HepG2 (cell line): ENCODE measurements at places on chromosomes 3 and 15. TPM values are rescaled to one million over a fixed set of nuclear protein-coding genes. Genes with fewer than 3 reads are reported as not detected.
A peak's percentile ranks its signal among the peaks of the same experiment; 100 is the strongest.

The ABCF3 gene
- 32.7 and 38.8 TPM in 2 replicates for total RNA-seq

DNA sequence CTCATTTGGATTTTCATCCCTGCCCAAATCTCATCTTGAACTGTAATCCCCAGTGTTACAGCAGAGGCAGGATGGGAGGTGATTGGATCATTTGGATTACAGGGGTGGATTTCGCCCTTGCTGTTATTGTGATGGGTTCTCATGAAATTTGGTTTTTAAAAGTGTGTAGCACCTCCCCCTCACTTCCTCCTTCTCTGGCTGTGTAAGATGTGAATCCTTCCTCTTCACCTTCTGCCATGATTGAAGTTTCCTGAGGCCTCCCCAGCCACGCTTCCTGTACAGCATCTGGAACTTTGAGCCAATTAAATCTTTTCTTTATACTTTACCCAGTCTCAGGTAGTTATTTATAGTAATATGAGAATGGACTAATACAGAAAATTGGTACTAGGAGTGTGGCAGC, 316.8 kb downstream of the PLCL2 start:
- no peak for DNase-seq
- no peak overlapping the region for H3K4me3 ChIP-seq
- no peaks in the 10 kb centered on the region for H3K27me3 ChIP-seq
- no peak overlapping the region for H3K27ac ChIP-seq

The MLF1 gene
- total RNA-seq = 1.0 and 1.9 TPM in 2 replicates

DNA sequence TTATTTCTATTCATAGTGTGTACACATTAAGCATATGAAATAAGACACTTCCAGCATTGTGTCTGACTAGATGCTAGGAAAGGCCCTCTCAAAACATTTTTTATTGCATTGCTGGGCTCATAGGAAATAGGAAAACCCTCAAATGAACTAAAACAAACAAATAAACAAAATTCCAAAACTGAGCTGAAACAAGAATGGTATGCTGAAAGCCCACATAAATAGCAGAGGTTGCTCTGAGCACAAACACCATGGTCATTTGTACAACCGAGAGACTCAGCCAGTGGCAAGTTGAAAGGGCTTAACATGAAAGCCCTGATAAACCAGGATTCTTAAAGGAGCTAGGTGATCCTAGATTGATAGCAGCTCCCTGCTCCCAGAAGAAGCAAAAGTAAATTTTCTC, 310.0 kb upstream of the WNT5A start:
- H3K27ac ChIP-seq = no peak overlapping the region
- no peak for DNase-seq
- no peak overlapping the region for H3K4me3 ChIP-seq
- no peaks in the 10 kb centered on the region for H3K4me1 ChIP-seq
- no peaks in the 10 kb centered on the region for H3K36me3 ChIP-seq

DNA sequence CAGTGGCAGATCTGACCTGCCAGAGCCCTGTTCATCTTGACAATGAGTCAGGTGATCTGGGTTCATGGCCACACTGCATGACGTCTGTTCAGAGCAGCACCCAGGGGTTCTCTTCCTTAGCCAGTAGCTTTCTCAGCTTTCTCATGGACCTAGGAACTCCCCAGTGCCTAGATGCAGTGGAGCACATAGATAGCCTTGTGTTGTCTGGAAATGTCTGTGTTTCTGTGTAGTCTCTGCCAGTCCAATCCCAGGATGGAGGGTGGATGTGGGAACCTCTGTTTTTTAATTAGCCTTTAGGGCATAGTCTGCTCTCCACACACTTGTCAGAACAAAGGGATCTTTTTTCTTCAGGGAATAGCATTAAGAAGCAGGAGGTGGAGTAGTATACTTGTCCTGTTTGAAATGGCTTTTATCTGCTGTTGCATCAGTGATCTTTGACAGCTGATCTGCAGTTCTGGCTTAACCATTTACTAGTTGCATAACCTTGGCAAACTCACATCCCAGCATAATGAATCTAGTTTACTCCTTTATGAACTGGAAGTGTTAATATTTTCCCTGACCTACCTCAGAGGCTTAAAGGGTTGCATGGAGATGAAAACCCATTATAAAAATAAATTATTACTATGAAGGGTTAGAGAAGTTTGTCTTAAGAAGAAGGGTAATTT, 16.1 kb upstream of the CACNA1D start:
- DNase-seq = peak; percentile 98
- no peaks in the 10 kb centered on the region for H3K27me3 ChIP-seq
- peak overlapping the region; percentile 95 for H3K27ac ChIP-seq
- H3K4me1 ChIP-seq = peaks cover 48% of the 10 kb centered on the region

DNA sequence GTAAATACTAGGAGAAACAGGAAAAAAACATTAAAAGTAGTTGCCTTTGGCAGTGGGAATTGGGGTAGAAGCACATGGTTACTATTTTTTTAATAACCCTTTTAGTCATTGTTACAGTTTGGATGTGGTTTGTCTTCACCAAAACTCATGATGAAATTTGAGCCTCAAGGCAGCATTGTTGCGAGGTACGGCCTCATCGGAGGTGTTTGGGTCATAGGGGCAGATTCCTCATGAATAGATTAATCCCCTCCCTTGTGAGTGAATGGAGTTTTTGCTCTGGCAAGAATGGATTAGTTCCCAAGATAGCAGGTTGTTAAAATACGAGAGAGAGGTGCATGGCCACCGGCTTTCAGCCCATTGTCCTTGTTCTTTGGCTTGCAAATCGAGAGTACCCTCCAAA, 92.6 kb downstream of the LEKR1 start:
- DNase-seq = no peak
- H3K4me1 ChIP-seq = no peaks in the 10 kb centered on the region
- H3K27ac ChIP-seq = no peak overlapping the region
- no peaks in the 10 kb centered on the region for H3K27me3 ChIP-seq
- no peak overlapping the region for H3K4me3 ChIP-seq

DNA sequence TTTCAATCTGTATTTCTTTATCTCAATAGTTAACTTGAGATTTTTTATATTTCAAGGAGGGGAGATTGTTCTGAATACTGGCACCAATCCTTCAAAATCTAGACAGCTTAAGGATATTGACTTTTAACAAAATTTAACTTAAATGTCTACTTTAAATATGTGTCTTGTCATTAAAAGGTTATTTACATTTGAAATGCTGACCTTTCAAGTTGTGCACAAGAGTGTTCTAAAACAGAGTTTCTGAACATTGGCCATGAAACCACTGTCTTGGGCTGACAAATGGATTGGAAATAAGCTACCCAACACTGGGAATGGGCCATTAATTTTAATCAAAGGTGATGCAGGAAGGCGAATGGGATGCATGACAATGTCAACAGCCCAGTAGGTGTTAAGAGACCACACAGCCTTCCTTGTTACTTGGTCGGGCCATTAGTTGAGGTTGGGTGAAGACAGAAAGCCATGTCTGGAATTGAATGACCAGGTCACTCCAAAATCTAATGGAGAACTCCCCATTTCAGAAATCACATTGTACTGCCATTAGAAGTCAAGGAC, 128.5 kb downstream of the CDIN1 start:
- H3K4me3 ChIP-seq = no peak overlapping the region
- no peaks in the 10 kb centered on the region for H3K36me3 ChIP-seq
- no peak for DNase-seq
- H3K27ac ChIP-seq = no peak overlapping the region
- no peaks in the 10 kb centered on the region for H3K27me3 ChIP-seq

- no peak overlapping the region for H3K27ac ChIP-seq
- DNase-seq = no peak
- no peaks in the 10 kb centered on the region for H3K36me3 ChIP-seq
These were observed 55.9 kb upstream of the C3orf80 start for GRCh38 chr3:160169139-160169976.

GRCh38 chr3:67529337-67529736, 125.1 kb downstream of the SUCLG2 start:
- no peak overlapping the region for H3K27ac ChIP-seq
- 0 out of 3 replicates have a peak, but pooled peaks cover 18% of the 10 kb centered on the region for H3K36me3 ChIP-seq
- peak; percentile 8 for DNase-seq
- no peaks in the 10 kb centered on the region for H3K27me3 ChIP-seq
- peaks cover 9% of the 10 kb centered on the region; the same call in 1 of the 2 replicates for H3K4me1 ChIP-seq

- no peak overlapping the region for H3K4me3 ChIP-seq
- no peaks in the 10 kb centered on the region; the same call in 1 of the 2 replicates for H3K36me3 ChIP-seq
- DNase-seq = no peak
- H3K27ac ChIP-seq = peak overlapping the region; percentile 24
- peaks cover 65% of the 10 kb centered on the region for H3K4me1 ChIP-seq
- H3K27me3 ChIP-seq = no peaks in the 10 kb centered on the region
These were observed 43.6 kb downstream of the MYO1E start for GRCh38 chr15:59329091-59329490.

GRCh38 chr3:51686512-51687215, 15.6 kb downstream of the TEX264 start:
- 0 out of 2 replicates have a peak, but pooled peaks cover 7% of the 10 kb centered on the region for H3K4me1 ChIP-seq
- peaks cover 56% of the 10 kb centered on the region for H3K36me3 ChIP-seq

GRCh38 chr3:66486202-66486601, 14.6 kb downstream of the LRIG1 start:
- DNase-seq = no peak
- H3K4me3 ChIP-seq = no peak overlapping the region
- peaks cover 91% of the 10 kb centered on the region for H3K4me1 ChIP-seq
- H3K36me3 ChIP-seq = no peaks in the 10 kb centered on the region

The CACNA1D gene
- 0.38 and 0.45 TPM in 2 replicates for total RNA-seq

- H3K27me3 ChIP-seq = no peaks in the 10 kb centered on the region
- no peak overlapping the region for H3K27ac ChIP-seq
- H3K36me3 ChIP-seq = no peaks in the 10 kb centered on the region
- DNase-seq = peak; percentile 10
- no peak overlapping the region for H3K4me3 ChIP-seq
These were observed 14.9 kb downstream of the LIPH start for GRCh38 chr3:185537369-185537970.

DNA sequence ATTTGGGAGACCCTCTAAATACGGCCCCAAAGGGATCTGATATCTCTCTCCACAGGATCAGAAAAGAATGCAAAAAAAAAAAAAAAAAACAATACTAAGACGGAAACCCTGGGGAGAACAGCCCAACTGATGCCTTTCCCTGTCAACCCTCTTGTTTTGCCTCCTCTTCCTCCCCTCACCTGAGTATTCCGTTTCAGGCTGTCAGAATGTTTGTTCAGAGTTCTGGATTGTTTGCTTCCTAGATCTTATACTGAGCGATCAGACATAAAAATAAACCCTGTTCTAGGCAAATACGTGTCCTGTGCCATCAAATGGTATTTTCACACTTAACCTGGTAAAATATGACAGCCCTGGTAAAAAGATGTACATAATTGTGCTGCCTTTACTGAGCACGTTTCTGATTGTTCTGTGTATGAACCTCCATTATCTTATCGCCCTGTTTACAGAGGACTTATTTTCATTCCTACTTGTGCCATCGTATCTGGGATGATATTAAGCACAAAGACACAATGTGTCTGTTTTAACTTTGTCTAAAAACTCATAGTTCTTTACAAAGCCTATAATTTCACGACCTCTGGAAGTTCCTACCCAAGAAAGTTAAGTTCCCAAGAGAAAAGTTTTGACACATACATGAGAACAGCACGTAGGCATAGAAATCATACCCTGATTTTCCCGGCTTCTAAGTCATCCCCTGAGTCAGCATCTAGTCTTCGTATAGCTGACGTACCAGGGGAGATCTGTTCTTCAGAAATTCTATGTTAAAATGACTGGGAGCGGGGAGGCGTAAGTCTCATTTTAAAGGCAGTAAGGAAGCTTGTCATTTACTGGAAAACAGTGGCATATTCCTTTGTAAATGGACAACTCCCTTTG, 856 bp downstream of the ZBTB38 start:
- peaks cover 79% of the 10 kb centered on the region for H3K4me1 ChIP-seq
- peak overlapping the region; percentile 98 for H3K27ac ChIP-seq
- DNase-seq = no peak
- no peaks in the 10 kb centered on the region for H3K27me3 ChIP-seq
- H3K4me3 ChIP-seq = peak overlapping the region; percentile 50
- H3K36me3 ChIP-seq = peaks cover 1% of the 10 kb centered on the region; the same call in 1 of the 2 replicates

GRCh38 chr3:152662157-152662556, 172.8 kb upstream of the P2RY1 start:
- no peaks in the 10 kb centered on the region for H3K27me3 ChIP-seq
- H3K36me3 ChIP-seq = no peaks in the 10 kb centered on the region
- no peak overlapping the region for H3K27ac ChIP-seq
- no peak overlapping the region for H3K4me3 ChIP-seq
- no peak for DNase-seq
- H3K4me1 ChIP-seq = no peaks in the 10 kb centered on the region

The SH3BP5 gene
- 0.09 TPM in 1 of 2 replicates, not detected in the other for total RNA-seq

GRCh38 chr15:69887009-69887408, 210.7 kb downstream of the TLE3 start:
- H3K4me1 ChIP-seq = no peaks in the 10 kb centered on the region
- no peak overlapping the region for H3K4me3 ChIP-seq
- no peaks in the 10 kb centered on the region for H3K36me3 ChIP-seq
- DNase-seq = no peak

DNA sequence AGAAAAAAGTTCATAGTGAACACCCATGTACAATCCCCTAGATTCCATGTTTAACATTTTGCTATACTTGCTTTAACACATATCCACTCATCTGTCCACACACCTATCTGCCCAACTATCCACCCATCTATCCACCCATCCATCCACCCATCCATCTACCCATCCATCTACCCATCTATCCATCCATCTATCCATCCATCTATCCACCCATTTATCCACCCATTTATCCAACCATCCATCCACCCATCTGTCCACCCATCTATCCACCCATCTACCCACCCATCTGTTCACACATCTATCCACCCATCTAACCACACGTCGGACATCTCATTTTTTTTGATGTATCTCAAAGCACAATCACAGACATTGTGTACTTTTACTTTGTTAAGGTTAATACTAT, 25.8 kb downstream of the RTP3 start:
- no peaks in the 10 kb centered on the region for H3K4me1 ChIP-seq
- DNase-seq = no peak
- no peaks in the 10 kb centered on the region for H3K27me3 ChIP-seq
- no peak overlapping the region for H3K27ac ChIP-seq

The MST1R gene
- total RNA-seq = 0.11 and 0.13 TPM in 2 replicates

The STXBP5L gene
- total RNA-seq = not detected in 2 replicates

The ERICH6 gene
- not detected in 2 replicates for total RNA-seq

DNA sequence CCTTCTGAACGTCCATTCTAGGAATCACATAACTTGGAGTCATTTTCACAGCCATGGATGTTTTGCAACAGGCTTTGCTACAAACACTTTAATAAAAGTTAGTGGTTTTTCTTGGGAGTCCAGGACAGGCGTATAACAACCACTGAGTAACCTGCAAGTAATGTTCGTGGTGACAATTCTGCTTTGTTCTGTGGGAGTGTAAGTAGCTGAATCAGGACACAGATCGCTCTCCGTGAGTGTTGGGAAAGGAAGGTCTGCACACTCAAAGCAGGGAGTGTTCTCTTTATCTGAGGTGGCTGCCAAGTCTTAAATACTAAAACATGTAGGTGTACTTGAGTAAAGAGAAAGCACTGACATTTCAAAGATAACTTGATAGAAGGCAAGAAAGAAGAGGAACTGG, 7.9 kb upstream of the BNC1 start:
- H3K27ac ChIP-seq = no peak overlapping the region
- H3K27me3 ChIP-seq = no peaks in the 10 kb centered on the region
- H3K4me3 ChIP-seq = no peak overlapping the region
- H3K36me3 ChIP-seq = no peaks in the 10 kb centered on the region

GRCh38 chr3:89186456-89186855, 79.0 kb downstream of the EPHA3 start:
- H3K36me3 ChIP-seq = no peaks in the 10 kb centered on the region
- no peaks in the 10 kb centered on the region for H3K4me1 ChIP-seq
- DNase-seq = no peak
- no peak overlapping the region for H3K4me3 ChIP-seq
- H3K27ac ChIP-seq = no peak overlapping the region
- H3K27me3 ChIP-seq = no peaks in the 10 kb centered on the region
